ENCODE measurements at places on chromosomes 5 and 9.

DNA sequence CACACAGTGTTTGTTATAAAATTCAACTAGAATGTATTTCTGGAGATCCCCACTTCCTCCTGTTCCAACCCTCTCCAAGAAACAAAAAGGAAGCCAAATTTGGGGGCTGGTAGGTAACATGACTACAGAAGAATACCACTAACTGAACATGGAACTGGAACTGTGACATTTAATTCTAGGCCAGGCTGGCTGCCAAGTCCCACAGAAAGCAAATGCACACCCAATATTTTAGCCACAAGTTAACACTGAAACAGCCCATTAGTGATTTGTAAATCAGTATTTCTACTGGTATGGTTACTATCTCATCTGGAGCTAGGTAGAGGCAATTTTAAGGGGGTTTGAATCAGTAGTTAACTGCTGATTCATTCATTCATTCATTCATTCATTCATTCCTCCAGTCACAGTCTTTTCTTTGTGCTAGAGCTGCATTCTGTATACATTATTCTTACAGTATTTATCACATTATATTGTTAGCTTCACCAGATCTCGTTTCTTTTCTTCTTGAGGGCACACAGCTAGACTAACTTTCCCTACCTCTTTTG lies 131.7 kb upstream of the GDNF start:
- no peak for DNase-seq

- no peak for DNase-seq
These were observed 60.0 kb upstream of the TUT7 start for GRCh38 chr9:86413971-86414880.

GRCh38 chr5:164234321-164234720 lies 728.9 kb downstream of the MAT2B start:
- no peak for DNase-seq

- DNase-seq = no peak
These were observed 220.0 kb downstream of the SNCAIP start for GRCh38 chr5:122532035-122532434.

- DNase-seq = no peak
These were observed 380.2 kb upstream of the ZNF462 start for GRCh38 chr9:106482733-106483132.

DNA sequence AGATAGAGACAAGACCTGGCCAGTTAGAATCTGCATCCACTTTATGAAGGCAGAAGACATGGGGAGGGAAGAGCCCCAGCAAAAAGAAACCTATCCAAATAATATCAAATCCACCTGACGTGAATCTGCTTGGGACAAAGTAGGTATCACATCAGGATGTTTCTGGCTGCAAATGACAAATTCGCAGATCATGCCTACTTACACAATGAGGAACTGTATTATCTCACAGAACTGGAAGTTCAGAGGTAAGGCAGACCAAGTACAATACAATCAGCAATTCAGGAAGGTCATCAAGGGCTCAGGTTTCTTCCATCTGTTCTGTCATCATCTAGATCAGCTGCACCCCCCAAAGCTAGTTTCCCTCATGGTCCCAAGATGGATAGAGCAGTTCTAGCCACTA lies 13.2 kb upstream of the NR4A3 start:
- DNase-seq = no peak

DNA sequence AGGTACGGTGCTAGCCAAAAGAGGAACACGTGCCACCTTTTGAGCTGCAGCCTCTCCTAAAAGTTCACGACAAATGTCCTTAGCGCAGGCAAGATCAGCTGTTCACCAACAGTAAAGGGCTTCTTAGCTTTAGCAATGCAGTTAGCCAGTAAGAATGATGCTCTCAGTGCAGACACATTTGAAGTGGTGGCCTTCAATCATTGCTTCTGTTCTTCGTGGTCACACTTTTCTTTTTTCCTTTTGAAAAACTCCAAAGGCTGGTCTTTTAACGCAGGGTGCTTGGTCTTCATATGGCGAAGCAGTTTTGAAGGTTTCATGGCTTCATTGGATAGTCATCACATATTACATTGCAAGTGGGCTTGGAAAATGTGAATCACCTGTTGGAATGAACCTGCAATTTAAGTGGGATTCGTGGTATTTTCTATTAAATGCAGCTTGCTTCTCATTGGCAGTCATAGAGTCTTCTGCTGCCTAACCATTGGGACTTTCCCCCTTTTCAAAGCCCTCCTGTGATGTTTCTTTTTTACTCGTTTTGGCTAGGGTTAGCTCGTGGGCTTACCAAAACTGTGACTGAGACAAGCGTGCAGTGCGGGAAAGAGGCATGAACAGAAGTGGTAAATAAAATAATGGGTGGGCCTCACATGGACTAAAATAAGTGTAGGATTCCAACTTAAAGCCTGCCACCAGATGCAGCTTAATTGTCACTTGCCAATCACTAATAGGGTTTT lies 100.9 kb downstream of the MRPL36 start:
- DNase-seq = no peak

DNA sequence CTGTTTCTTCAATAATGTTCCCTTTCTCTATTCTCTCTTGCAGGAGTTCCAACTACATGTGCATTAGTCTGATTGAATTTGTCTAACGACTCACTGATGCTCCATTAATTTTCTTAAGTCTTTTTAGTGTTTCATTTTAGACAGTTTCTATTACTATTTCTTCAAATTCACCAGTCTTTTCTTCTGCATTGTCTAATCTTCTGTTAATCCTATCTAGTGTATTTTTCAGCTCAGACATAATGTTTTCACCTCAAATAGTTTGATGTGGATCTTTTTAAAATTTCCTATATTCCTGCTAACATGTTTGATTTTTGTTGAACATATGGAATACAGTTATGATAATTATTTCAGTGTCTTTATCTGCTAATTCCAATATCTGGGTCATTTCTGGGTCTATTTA lies 21.7 kb upstream of the BICD2 start:
- no peak for DNase-seq

GRCh38 chr9:105254226-105254625 lies 9.8 kb downstream of the SLC44A1 start:
- DNase-seq = no peak

- DNase-seq = no peak
These were observed 263.2 kb downstream of the COX7C start for GRCh38 chr5:86880785-86881492.

- no peak for DNase-seq
These were observed 48.4 kb upstream of the FOXI1 start for GRCh38 chr5:170057311-170057710.

DNA sequence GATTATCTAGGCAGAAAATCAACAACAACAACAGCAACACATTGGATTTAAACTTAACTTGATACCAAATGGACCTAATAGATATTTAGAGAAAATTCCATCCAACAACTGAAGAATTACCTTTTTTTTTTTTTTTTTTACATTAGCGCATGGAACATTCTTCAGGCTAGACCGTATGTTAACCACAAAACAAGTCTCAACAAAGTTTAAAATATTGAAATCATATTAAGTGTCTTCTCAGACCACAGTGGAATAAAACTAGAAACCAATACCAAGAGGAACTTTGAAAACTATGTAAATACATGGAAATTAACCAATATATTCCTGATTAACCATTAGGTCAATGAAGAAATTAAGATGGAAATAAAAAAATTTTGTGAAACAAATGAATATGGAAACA lies 315.8 kb downstream of the CSNK1G3 start:
- no peak for DNase-seq

DNA sequence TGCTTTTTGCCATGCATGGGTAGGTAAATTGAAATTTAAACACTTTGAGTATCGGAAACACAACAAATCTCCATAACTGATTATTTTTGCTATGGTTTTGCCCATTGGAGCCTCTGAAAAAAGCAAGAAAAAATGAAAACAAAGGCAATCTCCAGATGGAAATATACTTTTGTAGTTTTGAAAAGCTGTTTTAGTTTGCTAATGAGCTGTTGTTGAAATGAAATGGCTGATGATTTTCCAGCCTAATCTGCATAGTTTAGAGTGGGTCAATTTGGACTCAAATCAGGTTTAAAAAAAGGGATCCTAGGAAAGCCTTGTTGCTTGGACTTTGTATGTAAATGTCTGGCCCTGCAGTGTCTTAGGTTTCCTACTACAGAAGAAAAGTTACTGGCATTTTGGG lies 285.8 kb downstream of the CAAP1 start:
- no peak for DNase-seq

GRCh38 chr5:82684165-82684564 lies 393.0 kb downstream of the TMEM167A start:
- no peak for DNase-seq

DNA sequence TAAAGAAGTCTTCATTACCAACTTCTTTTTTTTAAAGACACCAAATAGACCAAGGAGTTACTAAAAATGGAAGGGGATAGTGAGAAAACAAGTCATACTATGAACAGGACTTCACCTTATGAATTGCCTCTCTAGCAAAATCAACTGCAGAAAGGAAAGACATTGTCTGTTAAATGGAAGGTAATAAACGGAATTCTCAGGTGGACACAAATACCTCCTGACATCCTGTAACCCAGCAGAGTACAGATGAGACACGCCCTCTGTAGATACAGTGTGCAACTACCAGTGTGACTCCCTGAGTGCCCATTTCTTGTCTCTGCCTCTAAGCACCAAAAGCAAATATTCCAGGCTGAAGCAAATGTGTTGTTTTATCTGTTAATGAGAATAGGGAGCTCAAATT lies 12.2 kb upstream of the PLPP1 start:
- DNase-seq = no peak

- DNase-seq = no peak
These were observed 447 bp downstream of the UBLCP1 start for GRCh38 chr5:159263569-159263905.

DNA sequence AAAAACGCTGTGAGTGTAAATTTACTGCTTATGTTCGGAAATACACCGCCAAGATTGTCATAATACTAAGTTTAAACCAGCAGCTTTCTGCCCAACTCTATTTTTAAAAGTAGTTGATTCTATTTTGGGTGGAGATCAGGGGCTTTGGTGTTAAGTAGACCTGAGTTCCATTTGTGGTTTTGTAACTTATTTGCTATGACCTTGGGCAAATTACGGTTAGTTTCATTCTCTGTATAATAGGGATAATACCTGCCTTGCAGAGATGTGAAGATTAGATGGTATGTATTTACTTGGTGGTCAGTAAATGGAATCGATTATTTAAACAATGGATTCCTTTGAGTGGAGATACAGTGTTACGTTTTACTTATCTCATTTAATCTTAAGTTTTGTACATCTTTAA lies 1.6 kb downstream of the RAD23B start:
- no peak for DNase-seq

DNA sequence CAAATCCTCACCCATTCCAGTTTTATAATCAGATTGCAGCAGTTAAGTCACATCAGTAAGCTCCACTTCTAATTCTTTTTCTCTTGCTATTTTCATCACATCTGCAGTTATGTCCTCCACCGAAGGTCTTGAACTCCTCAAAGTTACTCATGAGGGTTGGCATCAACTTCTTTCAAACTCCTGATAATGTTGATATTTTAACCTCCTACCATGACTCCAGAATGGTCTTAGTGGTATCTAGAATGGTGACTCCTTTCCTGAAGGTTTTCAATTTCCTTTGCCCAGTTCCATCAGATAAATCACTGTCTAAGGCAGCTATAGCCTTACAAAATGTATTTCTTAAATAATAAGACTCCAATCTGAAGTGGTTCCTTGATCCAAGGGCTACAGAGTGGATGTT lies 53.8 kb upstream of the EDIL3 start:
- no peak for DNase-seq

GRCh38 chr9:26157411-26157810 lies 479.2 kb upstream of the TUSC1 start:
- DNase-seq = no peak

GRCh38 chr5:146595088-146595487 lies 79.1 kb upstream of the GPR151 start:
- DNase-seq = no peak
